Heart left ventricle (tissue), 16 donors: ENCODE measurements at places on chromosomes 5 and 9. TPM values are rescaled to one million over a fixed set of nuclear protein-coding genes. Genes with fewer than 3 reads are reported as not detected.

- no peaks in the 10 kb centered on the region for H3K36me3 ChIP-seq
- H3K27me3 ChIP-seq: no peaks in the 10 kb centered on the region
- H3K27ac ChIP-seq: no peak overlapping the region
- H3K4me1 ChIP-seq: no peaks in the 10 kb centered on the region
Observed at GRCh38 chr5:76351577-76351976, 51.5 kb upstream of the IQGAP2 start.

- no peaks in the 10 kb centered on the region for H3K27me3 ChIP-seq
- no peak overlapping the region for H3K4me3 ChIP-seq
- no peak for DNase-seq
- H3K36me3 ChIP-seq: no peaks in the 10 kb centered on the region
- H3K27ac ChIP-seq: no peak overlapping the region
Observed at GRCh38 chr9:73640971-73641370, 489.3 kb downstream of the ANXA1 start.

- H3K4me1 ChIP-seq: no peaks in the 10 kb centered on the region
- no peak for DNase-seq
- no peak overlapping the region for H3K4me3 ChIP-seq
- no peak overlapping the region for H3K27ac ChIP-seq
- no peaks in the 10 kb centered on the region for H3K36me3 ChIP-seq
Observed at GRCh38 chr5:61614606-61615005, 282.5 kb downstream of the ZSWIM6 start.

DNA sequence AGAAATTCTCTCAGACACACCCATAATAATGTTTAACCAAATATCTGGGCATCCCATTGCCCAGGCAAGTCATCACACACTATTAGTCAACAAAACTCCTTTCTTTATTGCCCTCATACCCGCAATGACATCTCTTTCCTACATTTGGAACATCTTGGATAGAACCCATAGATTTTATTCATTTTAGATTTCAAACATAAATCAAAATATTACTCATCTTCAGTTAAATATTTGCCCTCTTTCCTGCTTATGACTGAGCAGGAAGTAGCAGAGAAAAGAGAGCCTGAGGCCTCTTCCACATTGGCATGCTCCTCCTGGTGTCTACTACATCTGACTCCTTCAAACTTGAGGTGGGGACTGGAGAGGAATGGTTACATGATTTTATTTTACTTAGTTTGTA lies 592.0 kb downstream of the CHSY3 start:
- H3K36me3 ChIP-seq: no peaks in the 10 kb centered on the region
- no peaks in the 10 kb centered on the region for H3K4me1 ChIP-seq
- H3K27ac ChIP-seq: no peak overlapping the region
- H3K27me3 ChIP-seq: no peaks in the 10 kb centered on the region
- no peak overlapping the region for H3K4me3 ChIP-seq
- DNase-seq: no peak

Gene JAK2
- total RNA-seq: 27.9 TPM

Gene ANKRD55
- not detected for total RNA-seq

Gene SQSTM1
- 402 TPM for total RNA-seq
